ENCODE measurements at places on chromosomes 11 and 22.

DNA sequence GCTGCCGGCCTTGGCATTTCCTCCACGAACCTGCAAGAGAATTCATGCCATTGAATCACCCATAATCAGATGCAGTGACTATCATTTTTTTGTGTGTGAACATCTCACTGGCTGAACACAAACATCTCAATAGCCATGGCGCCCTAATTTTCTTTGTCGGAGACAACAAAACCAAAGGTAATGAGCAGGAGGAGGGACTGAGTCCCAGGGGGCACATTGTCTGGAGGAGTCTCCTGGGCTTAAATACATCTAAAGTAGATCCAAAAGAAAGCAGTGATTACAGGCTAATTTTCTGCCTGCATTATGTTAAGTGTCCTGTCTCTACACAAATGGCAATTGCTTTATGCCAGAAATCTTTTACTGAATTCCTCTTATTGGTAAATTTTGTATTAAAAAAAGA lies 113.5 kb downstream of the NTM start:
- no peak for DNase-seq

DNA sequence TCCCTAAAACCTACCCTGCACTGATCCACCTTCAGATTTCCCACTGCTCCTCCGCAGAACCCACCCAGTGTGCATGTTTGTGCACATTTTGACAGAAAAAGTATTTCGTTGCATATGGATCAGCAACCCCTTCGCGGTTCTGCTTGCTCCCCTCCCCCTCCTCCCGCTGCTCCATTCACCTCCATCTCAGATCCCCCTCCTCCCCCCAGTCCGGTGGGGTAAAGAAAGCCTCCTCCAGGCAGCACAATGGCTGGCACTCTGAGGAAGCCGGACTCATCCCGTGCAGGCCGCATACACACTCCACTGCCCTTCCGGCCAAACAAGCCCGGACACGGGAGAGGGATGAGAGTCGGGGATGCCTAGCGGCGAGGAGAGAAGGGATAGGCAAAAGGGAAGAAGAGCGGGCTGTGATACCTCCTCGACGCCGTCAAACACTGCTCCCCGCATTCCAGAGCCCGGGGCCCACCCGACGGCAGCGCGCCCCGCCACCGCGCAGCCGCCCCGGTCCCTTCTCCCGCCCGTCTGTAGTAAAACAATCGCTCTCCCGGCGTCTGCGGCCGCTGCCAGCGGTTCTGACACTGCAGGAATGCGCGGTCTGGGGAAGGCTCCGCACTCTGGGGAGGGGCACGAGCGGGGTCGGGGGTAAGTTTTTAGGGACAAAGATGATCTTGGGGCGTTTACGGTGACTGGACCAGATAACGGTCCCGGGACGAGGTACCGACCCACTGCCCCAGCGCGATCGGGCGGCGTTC lies 915 bp downstream of the FEZ1 start:
- no peak for DNase-seq

DNA sequence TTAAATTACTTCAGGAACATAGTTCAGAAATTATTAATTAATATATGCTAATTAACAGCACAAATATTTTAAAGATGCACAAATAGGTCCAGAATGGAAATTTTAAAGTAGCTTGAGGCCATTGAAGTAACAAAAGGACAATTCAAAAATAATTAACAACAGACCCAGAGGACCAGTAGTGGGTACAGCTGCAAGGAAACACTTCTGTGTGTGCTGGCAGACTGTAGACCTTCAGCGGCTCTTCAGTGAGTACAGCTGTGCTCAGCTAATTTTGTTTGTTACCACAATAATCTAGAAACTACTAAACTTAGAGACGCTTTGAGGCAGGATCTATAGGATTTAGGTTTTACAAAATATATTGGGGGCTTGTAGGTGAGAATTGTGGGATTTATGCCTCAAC lies 103.8 kb downstream of the GRIA4 start:
- no peak for DNase-seq

- DNase-seq = no peak
These were observed 49.5 kb upstream of the B3GNT6 start for GRCh38 chr11:76984743-76985142.

- peak; percentile 91 for DNase-seq
These were observed at the start of gene C11orf91 for GRCh38 chr11:33700502-33701271. C11orf91 (minus strand) TSS chr11:33700826; CDS start chr11:33700740, 86 bp downstream.

GRCh38 chr22:29306175-29306834 lies at the start of gene GAS2L1:
GAS2L1 (plus strand) TSS chr22:29306650; CDS start chr22:29308106, 1,456 bp downstream.
- DNase-seq = no peak

DNA sequence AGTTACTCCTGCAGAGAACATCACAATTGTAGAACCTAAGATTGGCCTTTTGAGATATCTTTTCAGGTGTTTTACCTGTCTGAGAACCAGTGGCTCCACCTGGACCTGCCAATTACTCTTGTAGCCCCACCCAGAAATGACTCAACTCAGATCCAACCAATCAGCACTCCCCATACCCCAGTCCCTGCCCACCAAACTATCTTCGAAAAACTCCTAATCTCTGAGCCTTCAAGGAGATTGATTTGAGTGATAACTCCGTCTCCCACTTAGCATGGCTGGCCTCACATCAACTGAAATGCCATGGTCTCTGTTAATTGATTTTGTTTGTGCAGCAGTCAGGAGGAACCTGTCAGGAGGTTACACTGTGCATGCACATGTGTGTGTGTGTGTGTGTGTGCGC lies 103.6 kb downstream of the MTNR1B start:
- no peak for DNase-seq
